ENCODE measurements at places on chromosomes 1 and 21.

DNA sequence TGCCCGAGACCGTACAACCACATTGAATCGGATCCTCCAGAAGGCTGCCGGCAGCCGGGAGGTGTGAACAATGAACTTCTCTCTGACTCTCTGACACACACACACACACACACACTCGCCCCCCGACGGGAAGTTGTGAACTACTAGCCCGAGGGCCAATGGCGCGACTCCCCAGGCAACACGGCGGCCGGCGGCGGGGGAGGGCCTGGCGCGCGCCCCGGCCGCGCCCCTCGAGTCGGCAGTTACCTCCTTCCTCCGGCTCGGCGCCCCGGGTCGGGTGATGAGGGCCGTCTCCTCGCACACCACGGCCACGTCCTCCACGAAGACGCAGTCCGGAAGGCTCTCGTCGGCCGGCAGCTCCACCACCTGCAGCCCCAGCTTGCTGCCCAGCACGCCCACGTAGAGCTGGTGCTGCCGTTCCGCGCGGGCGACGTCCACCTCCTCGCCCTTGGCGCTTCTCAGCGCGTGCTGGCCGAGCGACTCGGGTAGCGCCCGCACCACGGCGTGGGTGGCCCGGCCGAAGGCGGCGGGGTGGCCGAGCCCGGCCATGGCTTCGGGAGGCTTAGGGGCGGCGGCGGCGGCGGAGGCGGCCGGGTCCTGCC, 361 bp downstream of the DDAH1 start:
- peak; percentile 84 for DNase-seq

DNA sequence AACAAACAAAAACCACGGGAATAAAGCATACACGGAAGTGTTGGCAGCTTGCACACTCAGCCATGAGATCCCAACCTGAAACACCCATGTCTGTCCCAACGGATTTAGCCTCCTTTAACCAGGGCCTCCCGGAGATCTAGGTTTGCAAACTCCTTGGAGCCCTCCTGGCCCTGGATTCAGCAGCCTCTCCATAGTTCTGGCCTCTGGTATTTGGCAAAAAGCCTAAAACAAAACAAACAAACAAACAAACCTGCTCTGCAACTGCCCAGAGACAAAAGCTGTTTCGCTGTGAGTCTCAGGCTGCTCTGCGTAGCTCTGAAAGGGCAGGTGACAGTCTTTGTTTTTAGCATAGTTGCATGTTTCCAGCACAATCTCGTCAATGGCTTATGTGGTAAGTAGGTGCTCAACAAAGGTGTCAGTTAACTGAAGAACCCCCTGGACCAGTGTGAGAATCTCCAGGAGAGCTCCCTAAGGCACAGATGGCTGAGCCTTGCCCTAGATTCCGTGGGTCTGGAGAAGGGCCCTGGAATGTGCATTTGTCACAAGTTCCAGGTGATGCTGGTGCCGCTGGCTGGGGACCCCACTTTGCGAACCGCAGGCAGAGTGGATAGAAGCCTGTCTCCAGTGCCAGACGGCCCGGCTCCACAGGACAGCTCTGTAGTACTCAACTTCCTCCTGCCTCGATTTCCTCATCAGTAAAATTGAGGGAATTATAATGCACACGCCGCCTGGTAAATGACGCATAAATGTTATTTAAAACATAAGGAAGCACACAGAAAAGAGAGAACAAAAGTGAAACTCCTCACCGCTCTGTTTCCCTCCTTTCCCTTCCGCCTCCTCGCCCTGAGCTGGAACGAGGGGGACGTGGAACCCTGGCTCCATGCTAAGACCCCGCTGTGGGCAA, 86.2 kb downstream of the RIPK4 start:
- no peak for DNase-seq

- no peak for DNase-seq
Measured at GRCh38 chr1:14969006-14969405, 184.5 kb upstream of the TMEM51 start.

DNA sequence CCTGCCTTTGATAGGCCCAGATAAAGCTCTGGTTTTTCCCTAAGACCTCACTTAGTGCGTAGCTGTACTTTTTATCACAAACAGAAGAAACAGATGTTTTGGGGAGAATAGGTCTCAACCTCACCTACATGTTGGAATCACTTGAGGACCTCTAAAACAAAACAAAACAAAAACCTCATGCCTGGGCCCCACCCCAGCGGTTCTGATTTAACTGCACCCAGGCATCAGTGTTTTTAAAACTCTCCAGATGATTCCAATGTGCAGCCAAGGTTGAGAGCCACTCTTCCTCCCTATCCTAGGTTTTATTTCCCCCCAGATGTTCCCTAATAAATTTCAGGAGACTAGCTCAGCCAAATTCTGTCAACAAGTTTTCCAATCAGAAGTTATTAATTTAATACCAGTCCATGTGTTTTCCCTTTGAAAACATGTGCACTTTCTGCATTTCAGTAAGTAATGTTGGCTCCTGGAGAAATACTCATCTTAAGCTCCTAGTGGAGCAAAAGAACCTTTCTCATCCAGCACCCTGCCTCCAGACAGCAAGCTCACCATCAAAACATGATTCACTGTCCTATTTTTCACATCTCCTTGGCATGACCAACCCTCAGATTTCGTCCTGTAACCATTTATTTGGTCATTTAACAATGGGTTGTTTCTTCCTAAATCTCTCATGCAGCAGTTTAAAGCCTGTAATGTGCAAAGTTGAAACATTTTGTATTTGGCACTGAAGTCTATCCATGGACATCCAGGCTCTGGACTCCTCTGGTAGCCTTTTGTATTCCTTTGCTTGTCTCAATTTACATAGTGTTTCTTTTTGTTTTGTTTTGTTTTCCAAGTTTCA, 27.5 kb downstream of the LRRC8C start:
- peak; percentile 34 for DNase-seq

DNA sequence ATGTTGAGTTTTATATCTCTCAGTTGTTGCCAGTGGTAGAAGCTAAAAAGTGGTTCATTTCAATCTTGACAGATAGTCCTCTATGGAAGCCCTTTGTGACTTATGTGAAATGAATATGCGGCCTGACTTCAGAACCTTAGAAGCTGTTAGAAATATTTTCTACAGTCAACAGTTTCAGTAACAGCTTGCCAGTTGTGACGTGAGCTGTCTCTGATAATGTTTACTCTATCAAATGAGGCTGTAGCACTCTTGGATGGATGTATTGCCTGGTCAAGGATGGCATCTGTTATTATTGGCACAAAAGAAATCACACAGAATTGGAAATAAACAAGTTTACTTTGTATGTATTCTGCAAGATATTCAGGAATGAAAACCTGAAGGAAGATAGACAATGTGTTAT, 31.9 kb downstream of the SNX7 start:
- DNase-seq, result no peak

GRCh38 chr1:118973531-118974137, 14.5 kb downstream of the TBX15 start:
- peak; percentile 82 for DNase-seq

- no peak for DNase-seq
Measured at GRCh38 chr1:246651012-246651695, 73.1 kb upstream of the SCCPDH start.

DNA sequence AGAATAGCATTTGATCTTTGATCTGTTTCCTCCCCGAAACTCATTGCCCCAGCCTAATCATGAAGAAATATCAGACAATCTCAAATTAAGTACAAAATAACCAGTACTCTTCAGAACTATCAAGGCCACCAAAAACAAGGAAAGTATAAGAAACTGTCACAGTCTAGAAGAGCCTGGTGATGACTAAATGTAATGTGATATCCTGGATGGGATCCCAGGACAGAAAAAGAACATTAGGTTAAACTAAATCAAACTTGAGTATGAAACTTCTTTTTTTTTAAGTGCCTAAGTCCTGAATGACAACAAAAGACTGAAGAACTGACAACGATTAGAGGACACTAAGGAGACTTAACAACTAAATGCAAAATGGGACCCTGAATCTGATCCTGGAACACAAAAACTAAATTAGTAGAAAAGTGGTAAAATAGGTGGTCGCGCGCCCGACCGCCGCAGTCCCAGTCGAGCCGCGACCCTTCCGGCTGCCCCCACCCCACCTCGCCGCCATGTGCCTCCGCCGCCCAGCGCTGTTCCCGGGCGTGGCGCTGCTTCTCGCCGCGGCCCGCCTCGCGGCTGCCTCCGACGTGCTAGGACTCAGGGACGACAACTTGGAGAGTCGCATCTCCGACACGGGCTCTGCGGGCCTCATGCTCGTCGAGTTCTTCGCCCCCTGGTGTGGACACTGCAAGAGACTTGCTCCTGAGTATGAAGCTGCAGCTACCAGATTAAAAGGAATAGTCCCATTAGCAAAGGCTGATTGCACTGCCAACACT, 5.5 kb upstream of the PRKAB2 start:
- DNase-seq, result peak; percentile 64

GRCh38 chr1:38076038-38076437, 29.4 kb upstream of the POU3F1 start:
- peak; percentile 32 for DNase-seq

DNA sequence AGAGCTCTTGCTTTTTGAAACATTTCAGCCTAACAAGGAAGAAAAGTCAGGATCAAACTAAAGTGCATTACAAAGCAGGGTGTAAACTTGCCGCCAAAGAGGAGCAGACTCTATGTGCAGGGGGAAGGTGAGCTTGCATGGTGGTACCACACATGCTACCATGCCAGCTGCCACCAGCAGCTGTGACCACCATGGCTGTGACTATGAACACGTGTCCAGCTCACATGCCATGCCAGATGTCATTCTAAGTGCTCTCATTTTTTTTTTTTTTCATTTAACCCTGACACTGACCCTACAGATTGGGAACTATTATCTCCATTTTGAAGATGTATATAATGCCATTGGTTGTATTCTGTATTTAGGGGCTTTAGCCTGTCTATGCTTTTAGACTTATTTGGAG, 79.0 kb downstream of the PCP4 start:
- no peak for DNase-seq

GRCh38 chr1:247293047-247293446, 37.2 kb downstream of the VN1R5 start:
- peak; percentile 23 for DNase-seq
